ENCODE measurements at places on chromosomes 2 and 18.
A peak's percentile ranks its signal among the peaks of the same experiment; 100 is the strongest.

DNA sequence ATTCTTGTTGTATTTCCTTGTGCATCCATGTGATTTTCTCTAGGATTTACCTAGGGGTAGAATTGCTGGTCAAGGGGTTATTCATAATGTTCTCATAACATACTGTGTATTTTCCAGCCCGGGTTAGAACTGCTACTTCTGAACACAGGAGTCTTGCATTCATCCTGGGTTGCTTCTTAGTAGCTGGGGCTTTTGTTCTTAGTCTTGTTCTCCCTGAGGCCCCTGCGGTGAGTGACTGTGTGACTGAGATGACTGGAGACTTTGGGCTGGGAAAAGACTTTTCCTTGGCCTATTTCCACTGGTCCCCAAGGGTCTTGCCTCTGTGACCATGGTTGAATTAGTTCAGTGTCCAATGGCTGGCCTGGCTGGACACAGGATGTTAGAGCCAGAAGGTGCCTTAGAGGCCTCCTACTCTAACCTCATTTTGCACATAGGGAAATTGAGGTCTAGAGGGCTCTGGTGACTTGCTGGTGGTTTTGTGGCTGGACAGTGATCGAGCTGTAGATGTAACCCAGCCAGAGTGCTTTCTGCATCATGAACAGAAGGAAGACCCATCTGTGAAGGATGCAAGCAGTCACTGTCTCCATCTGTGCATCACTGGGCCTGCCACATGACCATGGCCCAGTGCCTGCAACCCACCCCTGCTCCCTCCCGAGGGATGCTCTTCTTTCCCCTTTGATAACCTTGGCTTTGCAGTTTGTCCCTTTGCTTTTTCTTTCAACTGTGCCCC lies 233.3 kb downstream of the FHOD3 start:
- DNase-seq, result no peak

DNA sequence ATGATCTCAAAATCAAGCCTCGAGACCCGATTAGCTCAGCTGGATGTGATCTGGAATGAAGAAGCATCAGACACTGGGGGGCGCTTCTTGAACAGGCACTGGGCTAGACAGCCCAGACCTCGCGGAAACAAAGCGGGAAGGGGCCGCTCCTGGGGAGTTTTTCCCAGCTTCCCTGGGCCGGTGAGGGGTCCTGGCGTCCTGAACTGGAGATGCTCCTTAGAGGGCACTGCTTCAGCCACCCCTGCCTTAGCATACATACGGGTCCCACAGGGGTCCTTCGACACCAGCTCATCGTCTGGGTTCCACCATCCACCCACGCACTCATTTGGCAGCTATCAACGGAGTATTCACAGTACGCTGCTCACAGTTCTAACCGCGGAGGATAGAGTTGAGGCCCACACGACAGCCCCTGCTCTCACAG lies 146.7 kb downstream of the TSN start:
- DNase-seq, result peak; percentile 18

DNA sequence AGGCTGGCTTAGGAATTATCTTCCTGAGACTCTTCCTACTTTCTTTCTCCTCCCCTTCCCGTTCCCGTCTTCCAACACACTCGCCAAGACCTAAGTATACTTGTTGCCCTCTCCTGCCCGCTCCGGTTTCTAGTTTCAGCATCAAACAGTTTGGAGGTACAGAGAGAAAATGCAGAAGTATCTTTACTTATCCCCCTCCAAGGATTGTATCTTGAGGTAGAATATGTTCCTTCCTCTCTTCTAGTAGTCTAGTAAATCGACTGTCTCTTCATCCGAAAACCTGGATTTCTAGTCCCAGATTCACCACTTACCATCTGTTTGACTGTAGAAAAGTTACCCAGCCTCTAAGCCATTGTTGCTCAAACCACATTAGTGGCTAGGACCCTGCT lies 755 bp downstream of the EIF4E2 start:
- no peak for DNase-seq

GRCh38 chr18:10365021-10365500 lies 89.4 kb upstream of the APCDD1 start:
- no peak for DNase-seq

DNA sequence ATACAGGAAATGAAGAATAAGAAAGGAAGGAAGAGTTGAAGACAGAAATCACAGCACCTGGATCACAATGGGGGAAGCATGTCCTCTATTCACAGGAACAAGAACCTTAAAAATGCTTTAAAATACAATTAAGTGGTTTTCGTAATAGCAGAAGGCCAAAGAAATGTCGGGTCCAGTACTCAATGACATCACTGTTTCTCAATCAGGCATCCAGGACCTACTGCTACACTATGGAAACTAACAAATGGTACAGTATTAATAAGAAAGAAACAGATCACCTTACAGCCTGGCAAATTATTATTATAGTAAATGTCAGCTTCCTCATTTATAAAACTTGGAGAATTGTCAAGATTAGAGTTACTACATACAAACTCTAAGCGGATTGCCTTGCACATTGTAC lies 15.8 kb downstream of the HNRNPLL start:
- no peak for DNase-seq

GRCh38 chr18:59048378-59048777 lies 91.3 kb upstream of the SEC11C start:
- DNase-seq, result no peak

- no peak for DNase-seq
These were observed 614.2 kb upstream of the REG3G start for GRCh38 chr2:78411303-78411702.

- no peak for DNase-seq
These were observed 16.5 kb downstream of the ARL4C start for GRCh38 chr2:234480337-234480736.

DNA sequence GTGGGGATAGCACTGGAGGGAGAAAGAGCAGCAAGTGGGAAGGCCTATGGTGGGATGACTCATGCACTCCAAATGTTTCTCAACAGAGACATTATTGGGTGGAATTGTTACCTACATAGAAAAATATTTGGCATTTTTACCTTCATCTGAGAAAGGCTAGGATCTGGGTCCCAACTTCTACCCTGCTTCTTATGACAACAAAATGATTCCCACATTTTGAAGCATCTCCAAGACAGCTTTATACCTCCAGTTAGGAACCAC lies 908.9 kb upstream of the GYPC start:
- DNase-seq, result no peak

DNA sequence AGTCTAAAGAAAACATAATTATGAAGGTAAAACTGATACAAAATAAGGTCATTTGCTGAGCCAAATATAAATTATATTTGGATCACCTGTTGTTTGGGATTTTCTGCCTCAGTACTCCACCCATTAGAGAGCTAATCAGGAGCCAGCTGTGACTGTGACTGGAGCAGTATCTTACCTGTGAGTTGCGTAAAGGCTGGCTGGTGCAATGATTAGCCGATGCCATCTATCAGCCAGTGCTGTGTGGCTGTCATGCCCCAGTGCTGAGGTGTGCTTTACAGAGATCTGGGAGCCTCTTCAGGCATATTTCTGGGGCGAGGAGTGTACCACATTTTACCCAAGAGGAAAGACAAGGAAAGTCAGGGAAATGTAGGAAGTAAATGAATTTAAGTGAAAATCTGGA lies 191.8 kb downstream of the LRRTM1 start:
- no peak for DNase-seq

GRCh38 chr2:5250482-5250881 lies 441.7 kb upstream of the SOX11 start:
- DNase-seq, result no peak

DNA sequence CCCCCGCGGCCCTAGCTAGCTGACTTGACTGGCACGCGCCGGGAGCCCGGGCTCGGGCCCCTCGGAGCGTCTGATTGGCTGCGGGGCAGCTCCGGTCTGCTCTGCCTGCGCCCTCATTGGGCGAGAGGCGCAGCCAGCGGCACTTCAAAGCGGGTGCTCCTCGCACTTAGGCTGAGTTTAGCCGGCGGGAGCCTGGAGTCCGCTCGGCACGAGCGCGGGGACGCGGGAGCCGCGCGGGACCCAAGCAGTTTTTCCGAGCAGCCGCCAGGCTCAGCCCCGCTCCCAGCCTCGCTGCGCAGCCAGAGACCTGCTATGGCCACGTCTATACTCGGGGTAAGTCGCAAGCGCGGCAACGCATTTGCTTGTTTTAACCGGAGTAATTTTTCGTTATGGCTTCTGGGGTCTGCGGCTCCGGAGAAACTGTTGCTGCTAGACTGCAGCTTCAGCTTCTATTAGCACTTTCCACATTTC lies at the start of gene SP9:
Gene SP9, plus strand, starts transcription at position 174 of the 471 bp plus-strand sequence. Its CDS starts 139 bp downstream, at position 313.
- DNase-seq, result no peak

GRCh38 chr2:104854498-104855220 lies 744 bp downstream of the POU3F3 start:
- DNase-seq, result no peak

- DNase-seq, result no peak
These were observed 54.1 kb downstream of the C1QL2 start for GRCh38 chr2:119104414-119104813.

GRCh38 chr2:106158871-106159270 lies 35.2 kb downstream of the UXS1 start:
- DNase-seq, result no peak

DNA sequence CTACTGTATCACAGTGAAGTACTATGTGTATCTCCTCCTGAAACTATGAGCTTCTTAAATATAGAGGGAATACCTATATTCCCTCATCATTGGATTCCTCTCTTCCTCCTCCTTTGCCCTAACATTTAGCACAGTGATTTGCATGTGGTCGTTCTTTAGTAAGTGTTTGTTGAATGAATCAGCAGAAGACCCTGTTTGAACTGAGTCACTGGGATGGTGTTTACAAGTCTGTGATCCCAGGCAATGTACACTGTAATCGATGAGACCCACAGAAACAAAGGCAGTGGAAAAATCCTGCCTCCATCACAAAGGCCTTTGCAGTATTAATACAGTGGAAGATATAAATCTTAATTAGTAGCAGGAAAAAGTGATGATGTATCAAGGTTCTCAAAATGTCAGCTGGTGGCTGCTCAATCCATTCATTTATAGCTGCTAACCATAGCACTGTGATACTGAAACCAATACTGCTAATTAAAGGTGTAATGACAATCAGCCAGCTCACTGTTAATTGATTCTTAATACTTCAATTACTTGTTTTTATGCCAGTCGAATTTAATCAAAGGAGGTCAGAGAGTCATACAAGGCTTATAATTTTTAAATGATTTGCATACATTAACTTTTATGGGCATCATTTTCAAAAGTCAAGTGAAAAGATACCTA lies 20.8 kb upstream of the MYO3B start:
- DNase-seq, result no peak

- no peak for DNase-seq
These were observed 18.8 kb upstream of the MREG start for GRCh38 chr2:216031960-216032689.

- no peak for DNase-seq
These were observed 203.4 kb upstream of the DPP10 start for GRCh38 chr2:114238910-114239559.

- DNase-seq, result no peak
These were observed 272.9 kb downstream of the IRS1 start for GRCh38 chr2:226526716-226527115.

- no peak for DNase-seq
These were observed 107.0 kb downstream of the BCL2L11 start for GRCh38 chr2:111227716-111228141.

DNA sequence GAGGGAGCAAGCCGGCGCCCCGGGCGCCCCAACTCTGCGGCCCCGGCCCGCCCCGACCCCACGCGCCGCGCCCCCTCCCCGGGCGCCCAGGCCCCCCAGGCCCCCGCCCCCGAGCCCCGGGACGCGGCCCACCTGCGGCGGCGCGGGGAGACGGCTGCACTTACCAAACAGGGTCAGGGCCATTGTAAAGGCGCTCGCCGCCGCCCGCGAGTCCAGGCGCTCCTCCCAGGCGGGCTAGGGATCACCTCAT lies 526 bp downstream of the CHN1 start:
- no peak for DNase-seq

DNA sequence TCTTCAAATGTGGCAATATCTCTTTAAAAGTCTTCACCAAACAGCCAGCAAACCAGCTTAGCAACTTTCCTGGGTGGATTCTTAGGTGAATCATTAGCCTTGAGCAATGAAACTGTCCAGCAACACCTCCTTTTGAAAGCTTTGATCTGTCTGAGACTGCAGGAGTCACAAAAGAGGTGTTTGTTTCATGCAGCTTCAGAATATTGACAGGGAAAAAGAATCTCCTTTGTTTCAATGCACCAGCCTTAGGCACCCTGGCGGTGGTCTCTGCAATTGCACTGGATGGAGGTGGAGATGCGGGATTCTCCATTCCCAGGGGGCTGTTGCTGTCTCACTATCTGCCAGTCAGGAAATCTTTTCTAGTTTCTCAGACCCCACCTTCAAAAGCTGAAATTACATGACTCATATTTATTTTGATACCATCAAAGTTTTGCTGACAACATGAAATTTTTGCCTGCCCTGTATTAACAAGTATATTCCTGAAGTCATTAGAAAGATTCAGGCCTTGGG lies 76.0 kb upstream of the DSG1 start:
- DNase-seq, result no peak

GRCh38 chr2:176516051-176516602 lies 246.9 kb downstream of the MTX2 start:
- no peak for DNase-seq

DNA sequence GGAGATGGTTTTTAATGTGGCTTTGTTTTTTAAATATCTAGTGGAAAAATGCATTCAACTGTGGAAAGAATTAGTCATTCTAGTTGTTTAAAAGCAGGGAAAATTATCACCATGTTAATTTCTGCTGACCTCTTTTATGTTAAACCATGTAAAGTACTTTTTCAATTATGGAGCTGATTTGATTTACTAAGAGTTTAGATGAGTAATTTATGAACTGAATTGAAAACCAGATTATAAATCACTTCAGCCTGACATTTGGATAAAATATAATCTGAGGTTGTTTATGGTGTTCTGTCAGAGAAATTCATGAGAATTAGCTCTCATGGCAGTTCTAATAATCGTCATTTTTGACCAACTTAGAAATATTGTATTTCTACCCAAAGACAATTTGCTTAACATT lies 11.6 kb downstream of the ITGA4 start:
- DNase-seq, result no peak

DNA sequence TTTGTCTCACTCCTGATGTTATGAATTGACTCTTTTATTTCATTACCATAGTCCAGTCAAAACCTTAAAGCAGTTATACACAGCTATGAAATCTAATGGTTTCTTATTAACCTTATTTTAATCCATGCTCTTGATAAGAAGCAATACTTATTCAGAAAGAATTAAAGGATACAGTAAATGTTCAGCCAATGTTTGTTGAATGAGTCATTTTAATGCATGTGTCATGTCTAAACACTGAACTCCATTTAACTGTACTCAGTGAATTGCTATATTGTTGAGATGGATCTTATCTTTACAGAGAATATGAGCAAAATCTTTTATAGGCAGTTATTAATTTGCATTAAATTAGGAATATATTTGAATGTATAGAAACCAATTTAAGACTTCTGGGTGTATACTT lies 135.1 kb upstream of the TFPI start:
- no peak for DNase-seq

DNA sequence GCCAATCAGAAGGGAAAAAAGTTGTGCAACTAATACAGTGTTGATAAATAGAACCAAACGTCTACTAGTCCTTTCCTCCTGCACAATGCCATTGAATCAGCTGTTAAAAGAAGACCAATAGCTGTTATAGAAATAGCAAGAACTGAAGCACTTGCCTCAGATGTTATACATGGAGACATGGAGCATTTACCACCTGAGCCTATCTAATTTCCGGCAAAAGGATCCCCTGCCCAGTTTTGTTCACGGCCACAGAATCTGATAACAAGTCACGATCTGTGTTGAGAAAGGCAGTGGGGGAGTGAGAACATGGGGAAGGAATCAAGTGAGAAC lies 285.4 kb downstream of the ZEB2 start:
- DNase-seq, result no peak

- DNase-seq, result no peak
These were observed 261.6 kb downstream of the NDUFA10 start for GRCh38 chr2:239763433-239764097.

GRCh38 chr2:101251844-101252407 lies 760 bp upstream of the CNOT11 start:
- DNase-seq, result peak; percentile 36

Data from activated naive CD4-positive, alpha-beta T cell treated with anti-CD3 and anti-CD28 coated beads, Interleukin-2, amount 50 U/mL, for 16 hours (primary cell).